ENCODE measurements at places on chromosomes 3 and 15.

DNA sequence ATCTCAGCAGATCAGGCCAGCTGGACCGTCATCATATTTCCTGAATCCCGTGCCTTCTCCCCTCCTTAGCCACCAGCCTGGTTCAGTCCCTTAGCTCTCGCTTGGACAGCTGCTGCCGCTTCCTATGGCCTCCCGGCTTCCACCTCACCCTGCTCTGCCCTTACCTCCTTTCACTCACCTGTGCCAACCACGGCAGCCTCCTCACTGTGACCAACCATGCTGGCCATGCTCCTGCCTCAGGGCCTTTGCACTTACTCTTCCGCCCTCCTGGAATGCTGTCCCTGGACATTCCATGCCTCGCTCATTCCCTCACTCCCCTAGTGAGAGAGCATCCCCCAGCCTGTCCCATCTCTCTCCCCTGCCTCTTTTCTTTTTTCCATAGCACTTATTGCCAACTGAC lies 19.2 kb downstream of the GRIP2 start:
- DNase-seq: no peak

- DNase-seq: peak; percentile 21
These were observed 31.6 kb upstream of the ZNF770 start for GRCh38 chr15:35019404-35020327.

DNA sequence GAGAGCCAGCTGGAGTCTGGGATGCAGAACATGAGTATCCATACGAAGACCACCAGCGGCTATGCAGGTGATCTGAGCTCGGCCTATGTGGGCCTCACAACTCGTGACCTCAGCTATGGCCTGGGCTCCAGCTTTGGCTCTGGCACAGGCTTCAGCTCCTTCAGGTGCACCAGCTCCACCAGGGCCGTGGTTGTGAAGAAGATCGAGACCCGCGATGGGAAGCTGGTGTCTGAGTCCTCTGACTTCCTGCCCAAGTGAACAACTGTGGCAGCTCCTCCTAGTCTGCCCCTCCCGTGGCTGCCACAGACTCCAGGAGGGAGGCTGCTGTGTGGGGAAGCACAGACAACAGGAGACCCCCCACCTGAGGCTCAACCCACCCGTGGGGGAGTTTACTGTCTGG lies 3.6 kb upstream of the KPNA4 start:
- DNase-seq: no peak

DNA sequence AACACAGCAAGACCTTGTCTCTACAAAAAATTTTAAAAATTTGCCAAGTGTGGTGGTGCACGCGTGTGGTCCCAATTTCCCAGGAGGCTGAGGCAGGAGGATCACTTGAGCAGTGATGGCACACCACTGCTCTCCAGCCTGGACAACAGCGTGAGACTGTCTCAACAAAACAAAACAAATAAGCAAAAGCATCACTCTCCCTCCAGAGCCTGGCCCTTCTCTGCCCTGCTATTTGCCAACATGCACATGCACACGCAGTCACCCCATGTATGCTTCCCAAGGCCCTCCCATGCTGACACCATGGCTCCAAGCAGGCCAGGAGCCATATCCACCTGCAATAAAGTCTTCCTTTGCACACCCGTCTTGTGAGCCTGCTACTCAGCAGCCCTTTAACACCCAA lies 2.1 kb downstream of the KIF9 start:
- DNase-seq: no peak

- no peak for DNase-seq
These were observed 7.8 kb upstream of the AHSG start for GRCh38 chr3:186605078-186605477.

DNA sequence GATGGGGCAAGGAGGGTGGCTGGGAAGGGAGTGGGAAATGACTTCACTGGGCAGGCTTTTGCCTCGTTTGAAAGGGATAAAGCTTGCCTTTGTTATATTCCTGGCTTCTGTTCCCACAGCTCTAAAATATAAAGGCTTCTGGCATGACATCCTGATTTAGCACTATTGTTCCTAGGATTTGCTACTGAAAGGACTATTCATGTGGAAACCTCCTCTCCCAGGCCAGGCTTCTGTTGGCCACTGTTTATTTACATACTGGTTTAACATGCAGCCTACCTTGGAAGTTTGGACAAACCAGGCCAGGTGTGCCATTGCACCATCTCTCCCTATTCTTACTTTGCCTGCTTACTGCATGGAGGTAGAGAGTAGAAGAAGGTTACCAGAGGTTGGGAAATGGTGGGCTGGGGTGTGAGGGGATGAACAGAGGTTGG lies 2.4 kb upstream of the LMCD1 start:
- DNase-seq: no peak

DNA sequence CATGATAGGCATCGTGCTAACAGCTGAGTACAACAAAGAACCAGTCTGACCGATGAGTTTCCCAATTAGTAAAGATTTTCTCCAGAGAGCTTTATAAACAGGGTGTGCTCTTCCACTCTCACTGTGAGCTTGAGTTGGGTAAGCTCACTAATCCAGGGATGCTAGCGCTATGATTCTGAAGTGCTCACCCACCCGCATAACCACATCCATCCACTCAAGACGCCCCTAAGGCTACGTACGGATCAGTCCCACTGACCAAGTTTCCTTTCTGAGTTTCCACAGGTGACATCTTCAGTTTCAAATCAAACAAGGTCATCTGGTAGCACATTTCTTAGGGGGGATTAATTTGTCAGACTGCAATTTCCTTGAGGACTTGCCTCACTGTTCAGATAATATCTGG lies 141.1 kb upstream of the ABI3BP start:
- no peak for DNase-seq
